Fibroblast of the aortic adventitia (primary cell): ENCODE measurements at places on chromosomes 3 and 15.

GRCh38 chr3:28132941-28133340 lies 108.5 kb upstream of the CMC1 start:
- DNase-seq: no peak

DNA sequence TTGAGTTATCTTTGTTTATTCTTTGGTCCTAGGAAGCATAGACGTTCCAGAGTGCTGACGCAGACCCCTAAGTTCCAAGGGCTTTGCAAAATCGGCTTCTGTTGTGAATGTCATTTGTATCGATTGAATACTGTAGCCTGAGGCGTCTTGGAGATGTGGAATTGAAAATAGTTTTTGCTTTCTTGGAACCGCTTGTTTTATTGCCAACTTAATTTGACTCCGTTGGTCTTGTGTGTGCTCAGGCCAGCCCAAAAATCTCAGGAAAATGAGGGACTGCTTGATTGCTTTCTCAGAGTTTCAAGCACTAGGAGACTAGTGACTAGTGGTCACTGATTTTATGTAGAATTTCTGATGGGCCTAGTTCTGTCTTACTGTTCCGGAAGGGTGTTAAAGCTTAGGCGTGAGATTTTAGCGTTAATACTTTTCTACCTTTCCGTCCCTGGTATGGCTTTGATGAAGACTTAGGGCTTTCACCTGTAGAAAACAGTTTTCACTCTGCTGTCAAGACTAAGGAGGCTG lies 263 bp upstream of the UTS2B start:
- DNase-seq: peak; percentile 81

GRCh38 chr3:43378066-43378935 lies 92.0 kb downstream of the SNRK start:
- peak; percentile 13 for DNase-seq

- no peak for DNase-seq
These were observed 9.8 kb downstream of the ABTB1 start for GRCh38 chr3:127682561-127682960.

DNA sequence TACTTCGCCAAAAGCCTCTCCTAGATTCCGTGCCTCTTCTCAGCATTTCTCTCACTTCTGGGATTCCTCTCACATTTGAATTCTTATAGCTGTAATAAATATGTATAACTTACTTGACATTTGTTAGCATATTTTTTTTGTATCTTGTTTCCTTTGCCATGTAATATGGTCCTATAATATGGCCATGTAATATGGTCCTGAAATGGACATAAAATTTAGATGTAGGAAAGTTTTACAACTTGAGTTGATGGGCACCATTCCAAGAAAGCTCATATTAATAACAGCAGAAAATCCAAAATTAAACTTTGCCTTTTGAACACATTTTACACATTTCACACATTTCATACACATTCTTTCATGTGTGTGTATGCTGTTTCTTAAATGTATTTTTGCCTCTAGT lies 480.6 kb downstream of the RBMS3 start:
- DNase-seq: no peak

DNA sequence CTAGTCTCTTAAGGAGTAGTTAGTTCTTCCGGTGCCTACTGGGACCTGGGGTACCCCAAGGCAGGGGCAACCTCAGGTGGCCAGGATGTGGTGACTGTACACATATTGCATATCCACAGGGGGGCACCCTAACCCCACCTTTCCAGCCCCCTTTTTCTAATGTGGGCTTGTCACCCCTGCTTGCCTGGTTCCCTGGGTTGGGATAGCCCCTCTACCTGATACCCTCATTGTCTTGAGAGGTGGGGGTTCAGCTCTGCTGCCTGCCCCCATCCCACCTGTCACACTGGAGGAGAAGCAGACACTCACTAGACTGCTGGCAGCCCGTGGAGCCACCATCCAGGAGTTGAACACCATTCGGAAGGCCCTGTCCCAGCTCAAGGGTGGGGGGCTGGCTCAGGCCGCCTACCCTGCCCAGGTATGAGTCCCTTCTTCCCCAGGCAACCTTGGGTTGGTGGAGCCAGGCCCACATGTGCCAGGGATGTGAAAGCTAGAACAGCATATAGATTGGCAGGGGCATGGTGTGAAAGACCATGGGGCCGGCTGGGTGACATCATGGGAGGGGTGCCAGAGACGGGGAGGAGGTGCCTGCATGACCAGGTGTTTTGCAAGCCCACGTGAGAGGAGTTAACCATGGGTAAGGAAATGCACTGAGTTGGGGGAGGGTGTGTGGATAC lies 4.0 kb downstream of the GLYCTK start:
- peak; percentile 35 for DNase-seq

GRCh38 chr3:187079090-187080022 lies 59.9 kb downstream of the RPL39L start:
- DNase-seq: no peak

DNA sequence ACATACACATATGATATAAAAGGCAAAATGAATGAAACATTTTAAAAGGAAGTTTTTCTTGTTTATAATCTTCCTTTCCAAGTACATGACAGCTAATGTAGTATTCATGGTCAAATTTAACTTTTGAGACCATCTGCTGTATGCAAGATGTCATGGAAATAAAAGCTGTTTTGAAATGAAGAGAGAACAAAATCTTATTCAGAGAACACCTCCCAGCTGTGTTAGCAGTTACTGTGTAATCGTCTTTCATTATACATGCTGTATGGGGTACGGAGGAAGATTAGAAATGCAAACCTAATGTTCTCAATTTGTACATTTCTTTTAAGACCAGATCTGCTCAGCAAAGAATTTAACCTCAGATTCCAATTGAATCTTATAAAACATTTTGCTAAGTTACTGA lies 1182.3 kb downstream of the OTOL1 start:
- no peak for DNase-seq

DNA sequence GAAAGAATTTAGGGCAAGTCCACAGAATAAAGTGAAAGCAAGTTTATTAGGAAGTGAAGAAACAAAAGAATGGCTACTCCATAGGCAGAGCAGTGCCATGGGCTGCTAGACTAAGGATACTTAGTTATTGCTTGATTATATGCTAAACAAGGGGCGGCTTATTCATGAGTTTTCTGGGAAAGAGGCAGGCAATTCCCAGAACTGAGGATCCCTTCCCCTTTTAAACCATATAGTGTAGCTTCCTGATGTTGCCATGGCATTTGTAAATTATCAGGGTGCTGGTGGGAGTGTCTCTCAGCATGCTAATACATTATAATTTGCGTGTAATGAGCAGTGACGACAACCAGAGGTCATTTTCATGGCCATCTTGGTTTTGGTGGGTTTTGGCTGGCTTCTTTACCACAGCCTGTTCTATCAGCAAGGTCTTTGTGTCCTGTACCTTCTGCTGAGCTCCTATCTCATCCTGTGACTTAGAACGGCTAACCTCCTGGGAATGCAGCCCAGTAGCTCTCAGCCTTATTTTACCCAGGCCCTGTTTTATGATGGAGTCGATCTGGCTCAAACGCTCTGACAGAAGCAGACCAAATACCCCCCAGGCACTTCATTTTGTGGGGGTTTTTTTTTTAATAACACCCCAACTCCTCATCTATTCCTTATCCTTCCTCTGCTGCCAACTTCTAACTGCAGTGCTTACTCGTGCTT lies 103.0 kb upstream of the RARB start:
- no peak for DNase-seq

GRCh38 chr15:74384881-74385643 lies 17.6 kb upstream of the CYP11A1 start:
- DNase-seq: peak; percentile 40

GRCh38 chr15:99895956-99896311 lies 162.7 kb upstream of the LYSMD4 start:
- no peak for DNase-seq

DNA sequence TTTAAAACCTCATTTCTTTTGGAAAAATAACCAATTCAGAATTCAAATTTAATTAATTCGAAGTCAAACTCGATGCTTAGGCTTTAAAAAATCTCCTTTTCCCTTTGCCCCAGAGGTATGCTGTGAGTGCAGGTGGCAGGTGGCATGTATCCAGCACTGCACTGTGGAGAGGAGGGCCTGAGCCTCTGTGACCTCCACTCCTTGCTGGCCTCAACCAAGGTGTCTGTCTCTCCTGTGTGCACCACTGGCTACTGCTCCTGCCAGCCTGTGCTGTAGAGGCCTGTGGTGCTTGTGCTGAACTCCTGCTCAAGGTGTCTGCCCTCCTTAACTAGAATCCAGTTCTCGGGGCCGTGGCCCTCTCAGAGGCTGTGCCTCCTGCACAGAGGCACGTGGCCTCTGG lies 56.2 kb upstream of the NEDD4 start:
- no peak for DNase-seq

- DNase-seq: no peak
These were observed 2.3 kb upstream of the LMLN start for GRCh38 chr3:197957790-197958133.

DNA sequence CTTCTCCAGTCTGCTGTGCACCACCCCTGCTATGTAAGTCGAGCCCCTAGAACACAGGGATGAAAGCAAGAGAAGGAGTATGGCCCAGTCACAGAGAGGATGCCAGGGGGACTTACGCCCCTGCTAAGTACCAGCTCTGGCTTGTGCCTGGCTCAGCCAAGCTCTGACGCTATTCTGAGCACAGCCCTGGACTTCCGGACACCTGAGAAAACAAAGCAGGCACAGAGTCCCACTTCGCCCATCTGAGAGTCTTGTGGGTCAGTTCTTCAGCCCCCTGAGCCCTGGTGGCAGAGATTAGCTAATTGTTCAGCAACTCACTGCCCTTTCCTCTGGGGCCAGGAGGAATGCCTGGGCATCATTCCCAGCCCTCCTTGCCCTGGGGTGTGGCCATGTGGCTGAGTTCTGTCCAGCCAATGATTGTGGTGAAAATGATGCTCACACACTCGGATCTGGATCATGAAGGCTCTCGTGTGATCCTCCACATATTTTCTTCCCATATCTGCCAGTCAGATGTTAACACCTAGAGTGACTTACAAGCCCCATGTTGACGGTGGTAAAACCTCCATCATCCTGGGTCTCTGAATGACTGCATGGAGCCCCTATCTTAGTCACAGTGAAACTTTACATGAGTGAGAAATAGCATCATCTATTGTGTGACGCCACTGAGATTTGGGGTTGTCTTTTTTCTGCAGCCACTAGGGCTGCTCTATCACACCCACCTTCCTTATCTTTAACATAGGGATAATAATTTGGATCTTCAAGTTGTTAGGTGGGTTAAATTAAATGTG lies 105.7 kb downstream of the TPRA1 start:
- peak; percentile 18 for DNase-seq
